Testis (tissue), 5 donors: ENCODE measurements at places on chromosomes 5 and 9.

DNA sequence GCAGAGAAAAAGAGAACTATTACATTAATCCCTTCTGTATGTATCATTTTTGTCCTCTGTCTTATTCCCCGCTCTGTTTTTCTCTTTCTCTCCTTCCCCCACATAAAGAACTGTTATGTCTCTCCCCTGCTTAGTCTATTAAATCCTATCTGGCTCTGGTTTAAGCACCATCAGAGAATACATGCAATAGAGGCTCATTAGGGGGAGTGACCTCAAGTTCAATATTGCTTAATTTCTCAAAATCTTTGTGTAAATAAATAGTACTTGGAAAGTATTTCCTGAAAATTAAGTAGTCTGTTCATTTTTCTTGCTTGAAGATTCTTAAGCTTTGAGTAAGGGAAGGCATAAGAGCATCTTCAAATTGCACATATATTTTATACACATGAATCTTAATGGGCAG lies 41.2 kb upstream of the FAM174A start:
- DNase-seq = no peak

DNA sequence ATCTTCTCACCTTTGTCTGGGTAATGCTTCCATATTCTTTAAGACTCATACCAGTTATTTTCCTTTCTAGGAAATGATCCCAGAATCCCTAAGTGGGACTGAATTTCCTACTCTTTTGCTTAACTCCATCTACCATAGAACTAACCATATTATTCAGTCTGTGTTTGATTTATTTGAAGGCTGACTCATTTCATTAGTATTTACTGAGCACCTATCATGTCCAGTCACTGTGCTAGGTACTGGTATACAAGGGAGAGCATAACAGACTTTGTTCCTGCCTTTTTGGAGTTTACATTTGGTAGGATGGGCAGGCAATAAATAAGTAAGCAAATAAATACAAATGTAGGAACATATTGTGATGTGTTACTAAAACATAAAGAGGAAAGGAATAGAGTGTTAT lies 4.3 kb downstream of the NPR2 start:
- no peak for DNase-seq

DNA sequence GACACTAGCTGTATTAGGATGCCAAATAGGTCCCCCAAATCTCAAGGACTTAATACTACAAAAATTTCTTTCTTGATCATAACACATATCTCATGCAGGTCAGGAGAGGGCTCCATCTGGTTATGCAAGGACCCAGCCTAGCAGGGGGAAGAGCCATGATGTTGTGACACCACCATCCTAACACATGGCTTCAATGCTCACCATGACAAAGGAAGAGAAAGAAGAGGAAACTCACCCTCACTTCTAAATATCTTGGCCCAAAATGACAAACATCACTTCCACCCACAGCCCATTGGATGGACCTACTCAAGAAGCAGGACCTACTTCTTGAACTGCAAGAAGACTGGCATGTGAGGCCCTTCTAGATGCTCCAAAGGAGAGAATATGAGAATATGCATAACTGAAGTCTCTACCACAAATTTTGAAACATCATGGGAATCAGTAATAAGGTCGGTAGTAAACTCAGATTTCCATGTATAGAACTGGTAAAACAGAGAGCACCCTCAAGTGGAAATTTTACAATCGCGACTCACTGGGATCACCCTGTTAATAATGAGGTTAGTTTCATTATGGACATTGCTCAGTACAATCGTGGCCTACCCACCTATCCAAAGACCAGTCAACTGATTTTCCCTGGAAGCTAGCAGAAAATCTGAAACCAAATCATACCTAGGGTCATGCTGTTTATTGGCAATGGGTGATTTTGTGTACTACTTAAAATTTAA lies 308.2 kb downstream of the ACTL7B start:
- no peak for DNase-seq

GRCh38 chr9:127953768-127954505 lies 16.3 kb upstream of the DPM2 start:
- no peak for DNase-seq

- DNase-seq = no peak
Measured at GRCh38 chr9:88013035-88013434, 38.7 kb upstream of the CDK20 start.

- no peak for DNase-seq
Measured at GRCh38 chr5:5240234-5240633, 100.1 kb downstream of the ADAMTS16 start.

DNA sequence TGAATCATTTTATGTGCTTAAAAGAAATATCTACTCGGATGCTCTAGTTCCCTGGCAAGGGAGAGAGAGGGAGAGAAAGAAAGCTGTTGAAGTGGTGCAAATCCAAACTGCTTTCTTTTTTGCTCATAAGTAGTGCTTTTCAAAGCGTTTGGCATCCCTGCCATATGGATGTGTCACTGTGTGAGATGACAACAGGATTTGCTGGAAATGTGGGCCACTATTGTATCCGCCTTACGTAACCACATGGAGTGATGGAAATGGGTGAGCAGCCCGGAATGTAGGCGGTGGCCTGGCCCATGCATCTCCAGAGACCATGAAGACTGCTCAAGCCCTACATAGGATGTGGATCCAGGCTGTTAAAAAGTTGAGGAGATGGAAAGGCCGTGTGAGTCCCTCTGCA lies 30.8 kb downstream of the TJP2 start:
- DNase-seq = peak; percentile 61

- peak; percentile 63 for DNase-seq
Measured at GRCh38 chr5:109656829-109657228, 32.9 kb upstream of the MAN2A1 start.

GRCh38 chr9:115395511-115396021 lies 277.6 kb upstream of the TNC start:
- DNase-seq = no peak

DNA sequence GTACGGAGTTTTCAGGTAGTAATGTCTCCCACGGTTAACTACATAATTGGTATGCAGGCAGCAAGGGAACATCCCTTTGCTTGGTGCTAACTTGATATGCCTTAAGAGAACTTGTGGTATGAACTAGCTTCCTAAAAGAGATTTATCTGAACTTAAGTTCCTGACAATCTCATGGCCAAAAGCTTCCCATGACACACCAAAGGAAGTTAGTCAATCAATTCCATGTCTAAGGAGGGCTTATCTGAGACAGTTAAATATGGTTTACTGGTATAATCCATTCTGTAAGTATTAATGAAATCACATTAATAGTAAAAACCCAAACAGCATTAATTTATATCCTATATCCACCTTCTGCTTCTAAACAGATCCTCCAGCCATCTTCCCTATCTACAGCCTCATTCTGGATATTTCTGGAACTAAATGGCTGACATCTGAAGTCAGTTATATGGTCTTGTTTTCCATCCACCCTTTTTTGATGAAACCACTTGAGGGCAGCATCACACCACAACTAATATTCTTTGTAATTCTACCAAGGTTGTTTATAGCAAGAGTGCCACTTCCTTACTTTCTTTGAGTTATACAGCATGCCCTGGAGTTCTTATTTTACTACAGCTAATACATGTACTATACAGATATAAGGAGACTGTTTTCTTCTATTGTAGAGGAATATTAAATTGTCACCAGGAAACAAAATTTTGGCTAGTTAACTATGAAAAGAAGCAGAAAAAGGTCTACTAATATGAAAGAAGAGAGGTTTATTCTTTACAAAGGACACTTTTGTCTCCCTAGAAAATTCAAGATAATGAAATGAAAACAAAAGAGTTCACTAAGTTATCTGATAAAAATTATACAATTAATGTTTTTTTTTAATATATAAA lies 34.7 kb downstream of the SHOC1 start:
- peak; percentile 65 for DNase-seq

- no peak for DNase-seq
Measured at GRCh38 chr9:17986595-17986994, 407.7 kb downstream of the SH3GL2 start.

- DNase-seq = no peak
Measured at GRCh38 chr5:124036786-124037185, 524.8 kb downstream of the CSNK1G3 start.

DNA sequence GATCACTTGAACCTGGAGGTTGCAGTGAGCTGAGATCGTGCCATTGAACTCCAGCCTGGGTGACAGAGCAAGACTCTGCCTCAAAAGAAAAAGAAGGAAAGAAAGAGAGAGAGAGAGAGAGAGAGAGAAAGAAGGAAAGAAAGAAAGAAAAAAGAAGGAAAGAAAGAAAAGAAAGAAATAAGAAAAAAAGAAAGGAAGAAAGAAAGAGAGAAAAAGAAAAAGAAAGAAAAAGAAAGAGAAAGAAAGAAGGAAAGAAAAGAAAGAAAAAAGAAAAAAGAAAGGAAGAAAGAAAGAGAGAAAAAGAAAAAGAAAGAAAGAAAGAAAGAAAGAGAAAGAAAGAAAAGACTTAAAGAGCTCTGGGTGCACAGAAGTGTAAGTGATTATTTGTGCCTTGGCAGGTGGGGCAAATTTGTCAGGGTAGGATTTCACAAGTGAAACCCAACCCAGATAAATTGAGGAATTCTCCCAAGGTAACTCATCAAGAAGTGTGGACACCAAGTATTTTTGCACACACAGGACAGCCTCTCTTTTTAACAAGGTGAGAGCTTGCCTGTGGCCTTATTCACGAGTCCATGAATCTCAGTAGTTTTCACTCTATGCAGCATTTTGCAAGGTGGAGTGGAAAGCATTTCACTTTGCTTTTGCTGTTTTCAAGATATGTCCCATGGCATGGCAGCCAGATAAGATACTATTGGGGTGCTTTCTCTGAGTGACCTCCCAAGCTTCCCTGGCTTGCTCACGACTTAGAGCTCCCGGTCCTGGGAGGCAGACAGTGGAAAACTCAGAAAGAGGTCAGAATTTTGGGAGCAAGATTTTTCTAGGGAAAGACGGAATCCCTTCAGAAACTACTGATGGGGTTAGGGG lies 57.8 kb downstream of the C9orf153 start:
- DNase-seq = no peak

- DNase-seq = no peak
Measured at GRCh38 chr5:168135897-168136296, 155.5 kb upstream of the WWC1 start.

DNA sequence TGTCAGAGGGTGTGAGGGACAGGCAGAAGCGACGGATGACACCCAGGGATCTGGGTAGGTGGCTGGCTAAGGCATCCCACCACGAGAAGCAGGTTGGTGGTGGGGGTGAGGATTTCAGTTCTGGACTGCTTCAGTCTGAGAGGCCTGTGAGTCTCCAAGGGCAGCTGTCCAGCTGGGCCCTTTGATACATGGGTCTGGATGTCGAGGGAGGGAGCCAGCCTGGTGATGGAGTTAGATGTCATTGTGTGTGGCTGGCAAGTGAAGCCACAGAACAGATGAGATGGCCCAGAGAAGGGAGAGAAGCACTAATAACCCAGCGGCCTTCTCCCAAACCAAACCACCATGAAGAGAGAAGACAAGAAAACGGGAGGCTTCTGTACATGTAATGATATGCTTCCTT lies 11.1 kb downstream of the MED27 start:
- no peak for DNase-seq

- no peak for DNase-seq
Measured at GRCh38 chr5:45334939-45335338, 361.2 kb downstream of the HCN1 start.

DNA sequence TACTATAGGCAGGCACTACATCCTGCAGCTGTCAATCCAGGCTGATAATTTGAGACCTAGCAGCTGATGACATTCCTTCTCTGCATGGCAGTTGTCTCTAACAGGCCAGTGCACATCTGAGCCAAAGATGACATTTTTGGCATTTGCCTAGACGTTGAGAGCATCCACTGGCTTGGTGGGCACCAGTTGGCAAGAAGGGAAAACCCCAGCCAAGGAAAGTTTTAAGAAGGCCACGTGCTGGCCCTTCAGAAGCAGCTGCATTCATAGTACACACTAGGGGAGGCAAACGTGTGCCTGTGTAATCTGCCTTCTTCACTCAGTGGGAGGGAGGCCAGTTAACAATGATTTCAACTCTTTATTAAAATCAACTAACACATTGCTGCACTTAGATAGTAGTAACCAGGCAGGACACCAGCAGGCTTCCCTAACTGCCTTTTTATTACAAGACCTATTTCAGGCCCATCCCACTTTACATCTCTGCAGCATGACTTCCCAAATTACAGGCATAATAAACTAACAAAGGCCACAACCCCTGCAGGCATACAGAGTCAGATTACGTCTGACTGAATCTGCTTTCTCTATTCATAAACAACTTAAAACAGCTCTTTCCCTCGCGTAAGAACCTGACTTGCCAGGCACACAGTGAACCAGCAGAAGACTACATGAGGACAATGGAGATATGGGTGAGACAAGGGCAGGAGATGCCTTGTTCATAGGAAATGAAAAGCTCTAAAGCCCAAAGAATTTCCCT lies 576.3 kb downstream of the PDE4D start:
- DNase-seq = peak; percentile 18

- DNase-seq = peak; percentile 91
Measured at GRCh38 chr9:136851941-136852663, at the start of gene MAMDC4. Gene MAMDC4, plus strand, starts transcription at chr9:136852346. Its CDS starts 71 bp downstream, at chr9:136852417.

DNA sequence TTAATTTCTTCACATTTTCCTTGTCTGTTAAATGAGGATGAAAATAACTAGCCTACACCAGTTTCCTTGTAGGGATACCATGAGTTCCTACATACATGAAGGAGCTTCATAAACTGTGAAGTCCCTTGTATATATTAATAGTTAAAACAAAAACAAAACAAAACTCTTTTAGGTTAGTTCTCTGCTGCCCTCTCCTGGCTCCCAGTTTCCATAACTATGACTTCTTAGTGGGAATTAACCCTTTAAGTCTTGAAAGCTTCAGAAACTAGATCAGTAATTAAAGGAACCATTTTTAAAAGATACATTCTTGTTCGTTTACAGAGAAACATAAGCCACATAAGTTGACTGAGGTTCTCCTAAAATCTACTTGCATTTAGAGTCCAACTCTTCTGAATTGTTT lies 500.0 kb upstream of the C9orf72 start:
- DNase-seq = peak; percentile 63

- no peak for DNase-seq
Measured at GRCh38 chr5:169939731-169940130, 40.6 kb downstream of the INSYN2B start.

- peak; percentile 53 for DNase-seq
Measured at GRCh38 chr5:93677359-93677891, 64.0 kb downstream of the POU5F2 start.

- DNase-seq = no peak
Measured at GRCh38 chr5:135190416-135191083, 156.5 kb upstream of the PITX1 start.

- DNase-seq = no peak
Measured at GRCh38 chr5:136375920-136376319, 10.6 kb upstream of the TRPC7 start.

DNA sequence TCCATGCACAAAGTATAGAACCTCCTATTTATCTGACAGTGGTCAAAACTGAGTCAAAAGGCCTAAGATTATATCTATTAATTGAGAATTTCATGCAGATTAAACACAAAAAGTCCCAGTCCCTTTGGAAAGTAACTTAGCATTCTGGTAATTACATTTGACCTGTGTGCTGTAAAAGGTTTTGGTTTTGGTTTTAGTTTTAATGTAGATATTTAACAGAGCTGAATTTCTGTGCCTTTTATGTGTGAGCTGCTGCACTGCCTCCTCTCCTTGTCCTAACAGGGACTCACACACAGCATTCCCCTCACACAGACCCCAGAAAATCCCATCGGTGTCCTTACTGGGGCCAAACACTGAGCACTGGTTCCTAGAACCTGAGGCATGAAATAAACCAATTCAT lies 31.0 kb upstream of the FSD1L start:
- no peak for DNase-seq

- no peak for DNase-seq
Measured at GRCh38 chr5:154593071-154593470, 115.0 kb upstream of the HAND1 start.
